ENCODE measurements at places on chromosomes 11 and 22. TPM values are rescaled to one million over a fixed set of nuclear protein-coding genes. Genes with fewer than 3 reads are reported as not detected.

SLC5A4 gene
- total RNA-seq: 1.9 TPM

BIRC3 gene
- 20.2 TPM for total RNA-seq

MAPK11 gene
- total RNA-seq: 15.3 TPM

FJX1 gene
- total RNA-seq: 4.0 TPM

XRRA1 gene
- 27.8 TPM for total RNA-seq

KRTAP5-11 gene
- total RNA-seq: not detected

C11orf87 gene
- not detected for total RNA-seq

PI4KA gene
- total RNA-seq: 107 TPM

ART1 gene
- total RNA-seq: 0.68 TPM

CHKA gene
- 73.4 TPM for total RNA-seq
